Stimulated activated CD8-positive, alpha-beta memory T cell treated with anti-CD3 and anti-CD28 coated beads, Interleukin-4, amount 100 ng/mL, for 1 hour (primary cell): ENCODE measurements at places on chromosomes 7 and 10.

DNA sequence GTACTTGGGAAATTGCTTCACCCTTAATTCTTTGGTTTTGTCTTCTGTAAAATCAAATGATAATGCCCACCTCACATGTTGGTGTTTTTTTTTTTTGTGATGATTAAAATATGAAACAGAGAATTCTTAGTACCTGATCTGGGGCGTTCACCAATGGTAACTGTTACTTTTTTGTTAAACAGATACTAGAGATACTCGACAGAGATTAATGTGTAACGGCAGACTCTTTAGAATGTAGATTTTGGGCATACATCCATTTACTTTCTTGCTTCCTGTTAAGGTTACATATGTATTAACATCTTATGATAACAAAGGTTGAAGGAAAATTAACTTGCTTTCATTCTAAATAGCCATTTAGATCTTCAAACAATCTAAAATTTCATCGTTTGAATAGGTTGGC lies 23.3 kb downstream of the PLXDC2 start:
- no peak for DNase-seq

- DNase-seq = no peak
Measured at GRCh38 chr7:155219947-155220769, 77.5 kb upstream of the INSIG1 start.

GRCh38 chr10:123674741-123675140 lies 8.6 kb downstream of the GPR26 start:
- no peak for DNase-seq

- DNase-seq = no peak
Measured at GRCh38 chr10:44390585-44391072, 5.7 kb upstream of the CXCL12 start.
